Spinal cord (tissue), 10 donors: ENCODE measurements at places on chromosomes 11 and 22.

- no peak overlapping the region for H3K4me3 ChIP-seq
- H3K4me1 ChIP-seq = no peaks in the 10 kb centered on the region
- no peak overlapping the region for H3K27ac ChIP-seq
These were observed 7.8 kb upstream of the FAT3 start for GRCh38 chr11:92216789-92217188.

DNA sequence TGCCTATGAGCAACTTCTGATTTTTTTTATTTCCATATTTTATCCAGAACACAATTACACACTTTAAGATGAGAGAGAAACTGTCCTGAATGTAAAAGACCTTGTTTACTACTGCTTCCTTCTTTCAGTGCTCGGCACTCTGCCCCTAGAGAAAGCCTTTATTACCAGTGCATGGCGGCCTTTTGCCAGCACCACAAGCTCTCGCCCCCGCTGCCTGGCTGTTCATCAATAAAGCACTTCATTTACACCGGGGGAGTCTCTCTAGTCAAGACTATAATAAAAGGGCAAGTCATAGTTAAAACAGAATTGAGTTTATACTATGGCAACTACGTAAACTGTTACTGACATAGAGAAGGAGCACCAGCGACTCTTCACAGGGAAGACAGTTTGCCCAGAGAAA lies 259.5 kb downstream of the CADM1 start:
- peak overlapping the region; percentile 72 for H3K27ac ChIP-seq
- H3K4me1 ChIP-seq = peaks cover 8% of the 10 kb centered on the region
- no peak overlapping the region for H3K4me3 ChIP-seq
- no peaks in the 10 kb centered on the region for H3K27me3 ChIP-seq

- H3K36me3 ChIP-seq = peaks cover 71% of the 10 kb centered on the region
- peaks cover 35% of the 10 kb centered on the region for H3K4me1 ChIP-seq
- H3K4me3 ChIP-seq = no peak overlapping the region
- no peak overlapping the region for H3K27ac ChIP-seq
These were observed 11.8 kb downstream of the SMPD1 start for GRCh38 chr11:6402061-6402470.

- peak; percentile 65 for DNase-seq
- no peak overlapping the region for H3K27ac ChIP-seq
- no peaks in the 10 kb centered on the region for H3K4me1 ChIP-seq
- H3K4me3 ChIP-seq = no peak overlapping the region
- peaks cover 7% of the 10 kb centered on the region for H3K36me3 ChIP-seq
These were observed 61.3 kb downstream of the DENND5A start for GRCh38 chr11:9203691-9204311.

DNA sequence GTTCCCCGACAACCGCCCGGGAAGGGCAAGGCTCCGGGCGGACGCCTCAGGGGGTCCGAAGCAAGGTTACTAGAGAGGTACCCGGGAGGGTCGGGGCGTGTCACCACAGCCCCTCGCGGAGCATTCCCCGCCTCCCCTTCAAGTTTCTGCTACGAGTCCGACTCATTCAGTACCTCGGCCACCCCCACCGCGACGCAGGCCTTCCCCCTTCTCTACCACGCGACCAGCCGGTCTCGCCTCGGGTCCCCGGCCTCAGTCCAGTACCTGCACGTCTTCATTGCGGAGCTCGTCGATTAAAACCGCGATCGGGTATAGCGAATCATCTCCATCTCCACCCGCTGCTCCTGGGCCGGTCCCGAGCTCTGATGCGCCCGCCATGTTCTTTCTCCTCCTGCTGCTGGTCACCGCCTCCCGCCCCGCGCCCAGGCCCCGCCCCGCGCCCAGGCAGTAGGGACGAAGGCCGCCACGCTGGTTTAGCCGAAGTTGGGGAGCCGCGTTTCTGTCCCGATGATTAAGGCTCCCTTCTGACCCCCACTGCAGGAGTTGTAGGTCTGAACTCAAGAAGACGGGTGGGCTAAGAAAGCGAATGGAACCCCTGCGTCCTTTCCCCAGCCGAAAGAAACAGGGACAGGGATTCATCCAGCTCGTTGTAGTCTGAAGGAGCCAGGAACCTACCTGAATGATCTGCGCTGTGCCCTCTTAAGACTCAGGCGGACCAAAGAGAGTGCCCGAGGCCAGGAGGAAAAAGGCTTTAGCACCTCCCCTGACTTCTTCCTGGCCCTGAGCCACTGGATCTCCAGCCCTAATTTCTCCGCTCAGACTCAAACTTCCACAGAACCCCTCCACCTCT lies at the start of gene PPP2R1B:
Gene PPP2R1B (minus strand): TSS at position 406 of the 850 bp plus-strand sequence. CDS start 28 bp downstream, at position 378.
- peak within 1 kb of the TSS; percentile 79 for H3K4me3 ChIP-seq
- peaks cover 6% of the 10 kb centered on the region for H3K4me1 ChIP-seq
- H3K36me3 ChIP-seq = peaks cover 8% of the 10 kb centered on the region
- no peaks in the 10 kb centered on the region for H3K27me3 ChIP-seq

DNA sequence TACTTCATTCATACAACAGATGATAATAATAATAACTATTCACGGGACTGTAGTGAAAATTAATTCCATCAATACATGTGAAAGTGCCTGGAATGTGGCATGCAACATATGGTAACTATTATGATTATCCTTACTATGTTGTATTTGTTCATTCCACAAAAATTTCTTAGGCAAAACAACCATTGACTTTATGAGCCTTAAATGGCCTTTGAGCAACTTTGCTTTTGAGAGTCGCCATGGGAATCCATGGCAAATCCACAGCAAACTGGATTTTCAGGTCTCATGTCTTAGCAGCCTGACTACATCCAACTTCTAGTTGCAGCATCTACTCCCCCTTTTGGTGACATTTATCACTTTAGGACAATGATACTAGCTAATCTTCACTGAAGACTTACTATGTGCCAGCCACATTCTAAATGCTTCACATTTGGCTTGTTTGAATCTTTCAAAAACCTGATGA lies 56.8 kb downstream of the SLC1A2 start:
- DNase-seq = no peak
- no peaks in the 10 kb centered on the region for H3K36me3 ChIP-seq
- H3K4me1 ChIP-seq = peaks cover 21% of the 10 kb centered on the region
- H3K27ac ChIP-seq = no peak overlapping the region
- no peaks in the 10 kb centered on the region for H3K27me3 ChIP-seq
- no peak overlapping the region for H3K4me3 ChIP-seq

DNA sequence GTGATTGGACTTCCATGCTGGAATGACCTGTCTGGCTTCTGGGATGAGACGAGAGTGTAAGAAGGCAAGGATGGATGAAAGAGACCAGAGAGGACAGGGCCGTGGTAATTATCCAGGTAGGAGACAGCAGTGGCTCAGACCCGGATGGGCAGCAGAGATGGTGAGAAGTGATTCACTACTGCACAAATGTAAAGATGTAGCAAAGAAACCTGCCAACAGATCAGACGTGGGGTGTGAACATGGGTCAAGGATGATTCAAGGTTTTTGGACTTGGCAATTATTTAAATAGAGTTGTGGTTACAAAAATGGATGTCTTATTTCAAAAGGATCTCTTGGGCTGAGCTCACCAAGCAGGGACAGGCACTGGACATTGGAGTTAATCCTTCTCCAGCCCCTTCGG lies 32.7 kb downstream of the RIBC2 start:
- no peak for DNase-seq
- no peak overlapping the region for H3K4me3 ChIP-seq
- H3K4me1 ChIP-seq = peaks cover 9% of the 10 kb centered on the region
- H3K36me3 ChIP-seq = no peaks in the 10 kb centered on the region
- H3K27me3 ChIP-seq = no peaks in the 10 kb centered on the region
- H3K27ac ChIP-seq = no peak overlapping the region

DNA sequence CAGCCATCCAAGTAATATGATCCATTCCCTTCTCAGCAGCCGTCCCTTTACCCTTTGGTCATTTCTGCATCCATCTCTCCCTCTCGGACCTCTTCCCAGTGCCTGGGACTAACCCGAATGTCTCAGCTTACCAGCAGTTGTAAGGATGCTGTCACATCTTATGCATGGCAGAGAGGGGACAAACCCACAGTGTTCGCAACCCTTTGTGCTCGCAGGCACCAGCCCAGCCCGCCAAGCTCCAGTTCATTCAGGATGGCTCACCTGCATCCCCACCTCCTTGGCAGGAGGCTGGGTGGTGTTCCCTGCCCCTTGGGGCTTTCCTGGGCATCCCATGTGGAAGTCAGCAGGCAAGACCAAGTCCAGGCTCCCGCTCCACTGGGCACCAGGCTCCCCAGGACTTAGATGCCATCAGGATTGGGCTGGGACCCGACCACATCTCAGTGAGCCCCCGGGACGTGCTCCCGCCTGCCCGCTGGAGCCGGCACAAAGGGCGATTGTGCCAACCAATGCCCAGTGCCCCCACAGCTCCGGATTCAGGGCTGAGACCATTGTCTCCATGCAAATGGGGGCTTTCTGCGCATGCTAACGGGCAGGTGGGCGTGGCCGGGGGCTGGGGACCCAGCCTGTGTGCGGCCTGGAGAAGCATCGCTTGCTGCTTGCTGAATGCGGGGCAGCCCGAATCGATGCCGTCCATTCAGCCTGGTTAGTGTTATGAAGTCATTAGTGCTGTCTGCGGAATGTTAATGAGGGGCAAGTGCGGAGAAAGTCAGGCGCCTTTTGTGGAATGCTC lies 108.6 kb downstream of the KCNQ1OT1 start:
- H3K27me3 ChIP-seq = no peaks in the 10 kb centered on the region
- peak; percentile 71 for DNase-seq
- peaks cover 48% of the 10 kb centered on the region for H3K4me1 ChIP-seq
- H3K36me3 ChIP-seq = peaks cover 12% of the 10 kb centered on the region

- no peak for DNase-seq
- no peak overlapping the region for H3K4me3 ChIP-seq
- no peaks in the 10 kb centered on the region for H3K36me3 ChIP-seq
- H3K27me3 ChIP-seq = no peaks in the 10 kb centered on the region
- H3K4me1 ChIP-seq = peaks cover 28% of the 10 kb centered on the region
These were observed 116.8 kb upstream of the NNMT start for GRCh38 chr11:114179234-114179941.

GRCh38 chr11:5891216-5891800 lies 1.7 kb upstream of the OR52E5 start:
- no peaks in the 10 kb centered on the region for H3K27me3 ChIP-seq
- H3K4me1 ChIP-seq = no peaks in the 10 kb centered on the region
- H3K4me3 ChIP-seq = no peak overlapping the region
- DNase-seq = peak; percentile 14
- no peaks in the 10 kb centered on the region for H3K36me3 ChIP-seq
- H3K27ac ChIP-seq = no peak overlapping the region
